NCI-H2081 treated with DMSO at 0.1 percent for 48 hours (cell line): ENCODE measurements at places on chromosomes 2 and 18.

GRCh38 chr2:54387059-54387991, 68.8 kb upstream of the SPTBN1 start:
- no peak for DNase-seq

- DNase-seq, result no peak
These were observed 2063.5 kb downstream of the SUCLG1 start for GRCh38 chr2:82395531-82395930.

DNA sequence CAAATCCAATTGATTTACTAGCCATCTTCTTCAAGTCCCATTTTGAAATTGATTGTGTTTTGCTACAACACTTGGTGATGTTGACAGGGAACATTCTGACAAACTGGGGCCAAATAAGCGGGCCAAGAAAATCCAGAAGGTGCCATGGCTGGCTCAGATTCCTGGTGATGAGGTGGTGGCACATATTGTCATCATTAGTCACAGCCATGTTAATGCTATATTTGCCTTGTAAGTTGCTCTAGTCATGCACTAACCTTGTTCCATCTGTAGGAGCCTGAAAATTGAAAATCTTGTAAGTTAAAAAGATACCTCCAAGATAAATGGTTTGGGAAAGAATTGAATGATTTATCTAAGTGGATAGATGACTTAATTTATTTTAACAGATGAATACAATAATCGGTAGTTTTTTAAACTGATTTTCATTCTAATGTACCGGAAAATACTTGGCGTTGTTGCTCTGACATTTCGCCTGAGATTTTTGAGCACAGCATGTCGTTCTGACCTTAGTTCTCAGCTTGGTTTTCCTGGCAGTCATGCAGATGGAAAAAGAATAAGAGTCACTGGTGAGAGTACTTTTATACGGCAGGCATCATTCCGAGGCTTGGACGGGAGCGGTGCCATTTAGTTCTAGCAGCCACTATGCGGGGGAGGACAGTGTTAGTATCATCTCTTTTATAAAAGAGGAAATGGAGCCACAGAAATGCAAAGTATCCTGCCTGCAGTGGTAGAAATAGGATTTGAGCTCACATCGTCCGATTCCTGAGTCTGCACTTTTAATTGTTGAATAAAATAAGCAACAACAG, 133.9 kb downstream of the ZNF532 start:
- no peak for DNase-seq

DNA sequence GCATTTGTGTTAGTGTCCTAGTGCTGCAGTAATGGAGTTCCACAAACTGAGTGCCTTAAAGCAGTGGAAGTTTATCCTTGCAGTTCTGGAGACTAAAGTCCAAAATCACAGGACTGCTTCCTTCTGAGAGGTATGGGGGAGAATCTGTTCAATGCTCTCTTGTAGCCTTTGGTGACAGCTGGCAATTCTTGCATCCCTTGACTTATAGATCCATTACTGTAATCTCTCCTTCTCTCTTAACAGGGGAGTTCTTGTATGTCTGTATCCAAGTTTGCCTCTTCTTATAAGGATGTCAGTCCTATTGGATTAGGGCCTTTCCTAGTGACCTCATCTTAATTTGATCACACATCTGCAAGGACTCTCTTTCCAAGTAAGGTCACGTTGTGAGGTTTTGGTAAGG, 69.9 kb downstream of the XRCC5 start:
- no peak for DNase-seq

- DNase-seq, result no peak
These were observed 31.4 kb downstream of the EPG5 start for GRCh38 chr18:45935591-45936335.

- no peak for DNase-seq
These were observed 70.0 kb downstream of the SLC25A12 start for GRCh38 chr2:171824086-171824485.

GRCh38 chr2:161233858-161234431, 73.7 kb downstream of the TANK start:
- no peak for DNase-seq

GRCh38 chr2:64930258-64930671, 58.9 kb upstream of the SLC1A4 start:
- DNase-seq, result no peak

- no peak for DNase-seq
These were observed 507.1 kb upstream of the ID2 start for GRCh38 chr2:8174641-8175257.

DNA sequence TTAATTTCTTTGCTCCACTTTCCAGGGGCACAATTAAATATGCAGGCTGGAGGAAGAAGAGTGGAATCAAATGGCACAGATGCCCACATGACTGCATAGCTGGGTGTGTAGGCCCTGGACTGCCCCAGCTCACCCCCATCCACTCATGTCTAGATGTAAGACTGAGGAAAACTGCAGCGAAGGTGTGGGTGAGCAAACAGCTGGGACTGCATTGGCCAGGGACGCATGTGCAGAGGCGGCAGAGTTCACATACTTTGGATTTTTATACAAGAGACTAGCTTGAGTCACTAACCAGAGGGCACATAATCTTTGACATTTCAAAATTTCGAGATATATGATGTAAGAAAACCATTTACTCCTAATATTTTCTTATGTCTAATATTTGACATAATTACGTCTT, 60.1 kb downstream of the SPIRE1 start:
- DNase-seq, result no peak

DNA sequence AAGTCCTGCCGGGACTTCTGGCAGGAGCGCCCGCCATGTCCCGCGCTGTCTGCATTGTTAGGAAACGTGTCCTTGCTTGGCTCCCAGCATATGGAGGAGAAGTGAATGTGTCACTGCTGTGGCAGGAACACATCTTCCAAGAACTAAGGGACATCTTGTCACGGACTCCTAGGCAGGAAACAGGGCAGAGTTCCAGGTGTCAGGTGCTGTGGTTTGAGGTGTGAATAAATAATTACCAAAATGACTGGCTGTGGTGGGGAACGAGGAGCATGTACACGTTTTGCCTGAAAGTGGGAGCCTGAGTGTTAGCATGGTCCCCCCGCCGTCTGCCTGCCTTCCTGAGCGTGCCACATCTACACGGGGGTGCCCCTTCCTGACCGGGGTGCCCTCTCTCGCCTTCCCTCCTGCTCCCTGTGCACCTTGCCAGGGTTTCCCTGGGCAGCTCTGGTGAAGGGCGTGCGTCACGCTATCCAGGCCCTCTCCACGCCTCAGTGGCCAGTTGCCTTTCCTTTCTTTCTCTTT, 237.5 kb downstream of the LDLRAD4 start:
- no peak for DNase-seq

GRCh38 chr2:23541503-23542229, 156.7 kb downstream of the KLHL29 start:
- peak; percentile 69 for DNase-seq

- DNase-seq, result no peak
These were observed 84.7 kb upstream of the PKDCC start for GRCh38 chr2:41962922-41963622.

GRCh38 chr2:182280118-182280517, 146.7 kb downstream of the PDE1A start:
- DNase-seq, result no peak

DNA sequence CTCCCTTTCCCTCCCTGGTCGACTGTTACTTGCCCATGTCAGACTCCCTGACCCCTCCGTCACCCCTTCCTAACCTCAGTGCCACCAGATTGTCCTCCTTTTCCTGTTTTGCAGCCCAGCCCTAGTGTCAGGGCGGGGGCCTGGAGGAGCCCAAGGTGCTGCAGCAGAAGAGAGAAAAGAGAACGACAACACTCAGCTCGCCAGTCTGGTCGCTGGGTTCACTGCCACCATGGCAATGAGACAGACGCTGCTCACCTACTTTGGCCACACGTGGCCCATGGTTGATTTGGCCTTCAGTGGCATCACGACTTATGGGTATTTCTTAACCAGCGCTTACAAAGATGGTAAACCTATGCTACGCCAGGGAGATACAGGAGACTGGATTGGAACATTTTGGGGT, 108.4 kb upstream of the RMDN2 start:
- no peak for DNase-seq

GRCh38 chr2:170824526-170825015, 7.9 kb downstream of the GAD1 start:
- DNase-seq, result no peak

- DNase-seq, result no peak
These were observed 2.3 kb upstream of the ARHGAP25 start for GRCh38 chr2:68732036-68732932.

GRCh38 chr2:25374827-25375226, 33.1 kb upstream of the DNMT3A start:
- DNase-seq, result no peak

DNA sequence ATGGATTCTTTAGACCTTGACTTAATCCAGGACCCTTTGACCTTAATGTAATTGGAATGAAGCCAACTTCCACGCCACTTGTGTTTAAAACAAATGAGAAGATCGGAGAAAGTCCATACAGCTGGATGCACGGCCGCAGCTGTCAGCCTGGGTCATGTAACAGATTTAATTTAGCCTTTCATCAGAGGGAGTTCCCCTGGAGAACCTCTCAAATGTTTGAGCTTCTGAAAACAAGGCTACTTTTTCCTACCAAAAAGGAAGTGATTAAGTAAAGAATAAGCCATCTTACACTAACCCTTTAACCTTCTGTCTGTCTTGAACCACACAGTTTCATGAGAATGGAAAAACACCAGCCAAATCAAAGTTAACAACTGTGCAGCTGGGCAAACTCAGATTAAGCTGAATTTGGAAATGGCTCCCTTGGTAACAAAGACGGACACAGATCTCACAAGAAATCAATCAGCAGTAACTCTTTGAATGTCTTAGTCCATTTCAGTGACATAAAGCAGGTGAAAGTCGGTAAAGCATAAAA, 103.6 kb downstream of the DOCK10 start:
- no peak for DNase-seq
